Activated CD8-positive, alpha-beta memory T cell treated with anti-CD3 and anti-CD28 coated beads for 1 hour (primary cell): ENCODE measurements at places on chromosomes 3 and 15.

DNA sequence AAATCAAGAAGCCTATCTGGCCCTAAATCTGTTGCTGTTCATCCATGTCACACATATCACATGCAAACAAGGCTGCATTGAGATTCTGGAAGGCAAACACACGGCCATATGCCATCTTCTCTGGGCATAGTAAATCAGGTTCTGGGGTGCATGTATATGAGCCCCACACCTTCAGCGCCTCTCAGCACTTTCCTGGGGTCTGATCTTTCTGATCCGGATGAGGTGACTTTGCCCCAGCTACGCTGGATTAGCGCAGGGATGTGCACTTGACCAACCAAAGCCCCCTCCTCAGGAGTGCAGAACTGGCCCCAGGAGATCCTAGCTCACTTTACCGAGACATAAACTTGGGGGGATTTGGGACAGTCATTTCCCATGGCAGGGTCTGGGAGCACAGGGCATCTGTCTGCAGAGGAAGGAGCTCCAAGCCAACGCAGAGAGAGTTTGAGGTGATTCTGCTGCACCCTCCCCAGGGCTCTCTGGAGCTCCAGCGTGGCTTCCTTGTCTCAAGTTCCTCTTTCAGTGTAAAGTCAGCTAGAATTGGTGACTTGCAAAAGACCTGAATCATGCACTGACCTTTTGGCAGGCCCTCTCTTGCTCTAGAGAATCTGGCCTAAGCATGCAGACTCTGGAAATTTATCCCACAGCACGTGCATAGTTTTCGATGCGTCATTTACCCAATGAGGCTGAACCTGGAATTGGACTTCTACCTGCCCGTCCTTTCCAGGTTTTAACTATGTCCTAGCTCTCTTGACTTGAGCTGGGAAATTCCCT is 63.5 kb upstream of the KLF13 start:
- DNase-seq = no peak

DNA sequence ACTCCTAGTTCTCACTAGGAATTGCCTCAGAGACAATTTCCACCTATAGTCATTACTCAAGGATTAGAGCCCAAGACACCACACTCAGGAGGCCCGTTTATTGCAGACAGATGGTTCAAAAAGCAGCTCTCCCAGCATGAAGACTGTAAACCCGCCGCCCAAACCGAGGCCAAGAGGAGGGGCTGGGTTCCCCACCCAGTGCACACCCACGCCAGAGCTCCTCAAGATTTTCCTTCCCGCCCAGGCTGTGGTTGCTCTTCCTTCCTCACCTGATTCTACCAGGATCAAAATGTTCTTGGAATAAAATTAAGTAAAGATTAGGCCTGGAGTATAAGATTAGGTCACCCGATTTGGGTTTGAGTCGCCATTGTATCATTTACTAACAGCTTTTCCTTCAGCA is 364.4 kb downstream of the MECOM start:
- no peak for DNase-seq

DNA sequence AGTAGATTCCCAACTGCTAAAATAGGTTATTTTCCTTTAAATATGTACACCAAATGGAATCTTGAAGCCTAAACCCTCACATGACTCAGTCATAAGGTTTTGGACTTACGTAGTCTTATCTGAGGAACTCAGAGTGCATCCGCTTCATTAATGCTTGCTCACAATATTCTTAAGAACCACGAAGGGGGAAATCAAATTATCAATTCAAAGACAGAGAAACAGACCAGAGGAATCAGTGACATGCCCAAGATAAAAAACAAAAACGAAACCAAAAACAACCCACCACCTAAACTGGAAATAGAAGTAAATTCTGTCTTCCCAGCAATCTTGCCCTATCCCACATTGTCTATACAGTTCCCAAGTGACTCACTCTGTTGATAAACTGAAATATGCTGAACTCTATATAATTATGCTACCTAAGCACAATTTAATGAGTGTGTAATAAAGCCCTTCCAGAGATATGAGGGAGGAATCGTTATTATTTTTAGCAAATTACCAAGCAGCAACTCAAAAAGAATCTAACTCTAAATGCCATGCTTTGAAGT is 135.4 kb upstream of the CBLB start:
- DNase-seq = no peak

- no peak for DNase-seq
Observed at GRCh38 chr3:109548192-109548938, 211.0 kb upstream of the DPPA4 start.

GRCh38 chr15:70008697-70009290 is 88.9 kb downstream of the TLE3 start:
- no peak for DNase-seq
